Osteoblast (primary cell): ENCODE measurements at places on chromosomes 2 and 18. TPM values are rescaled to one million over a fixed set of nuclear protein-coding genes. Genes with fewer than 3 reads are reported as not detected.
A peak's percentile ranks its signal among the peaks of the same experiment; 100 is the strongest.

DNA sequence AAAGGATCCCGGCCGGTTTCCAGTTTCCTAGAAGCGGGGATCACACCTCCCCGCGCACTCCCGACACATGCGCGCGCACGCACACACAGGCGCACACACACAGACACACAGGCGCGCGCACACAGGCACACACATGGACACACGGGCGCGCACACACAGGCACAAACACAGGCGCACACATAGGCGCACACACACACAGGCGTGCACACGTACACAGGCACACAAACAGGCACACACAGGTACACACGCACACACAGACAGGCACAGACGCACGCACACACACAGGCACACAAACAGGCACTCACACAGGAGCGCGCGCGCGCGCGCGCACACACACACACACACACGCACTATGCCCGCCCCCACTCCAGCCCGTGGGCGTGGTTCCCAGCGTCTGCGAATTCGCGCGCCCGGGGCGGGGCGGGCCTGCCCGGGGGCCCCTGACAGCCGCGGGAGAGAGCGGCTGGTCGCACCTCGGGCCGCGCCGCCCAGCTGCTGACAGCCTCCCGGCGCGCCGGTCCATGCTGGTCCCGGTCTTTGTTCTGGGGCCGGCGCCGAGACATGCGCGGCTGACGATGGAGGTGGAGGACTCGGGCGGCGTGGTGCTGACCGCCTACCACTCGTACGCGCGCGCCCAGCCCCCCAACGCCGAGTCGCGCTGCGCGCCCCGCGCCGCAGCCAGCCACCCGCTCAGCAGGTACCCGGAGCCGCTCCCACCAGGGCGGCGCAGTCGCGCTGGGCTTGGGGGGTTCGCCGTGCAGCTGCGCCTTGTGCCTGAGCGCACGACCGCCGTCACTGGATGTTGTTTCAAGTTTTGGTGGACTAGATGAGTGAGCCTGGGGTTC, at the start of gene ARHGAP28:
Gene ARHGAP28, plus strand, starts transcription at position 470 of the 845 bp plus-strand sequence. Its CDS starts 106 bp downstream, at position 576.
- peak; percentile 92 for DNase-seq

DNA sequence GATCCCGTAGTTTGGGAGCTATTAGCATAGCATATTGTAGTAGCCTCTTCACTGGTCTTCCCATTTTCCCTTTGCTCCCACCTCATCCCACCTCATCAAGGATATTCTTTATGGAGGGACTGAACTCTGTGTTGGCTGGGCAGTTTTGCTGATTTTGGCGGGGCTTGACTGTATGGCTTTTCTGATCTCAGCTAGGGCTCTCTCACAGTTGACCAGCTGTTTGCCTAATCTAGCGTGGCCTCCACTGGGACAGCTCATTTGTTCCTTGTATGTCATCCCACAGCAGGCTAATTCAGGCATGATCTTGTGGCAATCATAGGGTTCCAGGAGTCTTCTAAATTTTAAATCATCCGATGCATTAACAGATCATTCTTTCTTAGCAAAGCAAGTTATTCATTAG, 30.2 kb upstream of the MTX2 start:
- no peak for DNase-seq

DNA sequence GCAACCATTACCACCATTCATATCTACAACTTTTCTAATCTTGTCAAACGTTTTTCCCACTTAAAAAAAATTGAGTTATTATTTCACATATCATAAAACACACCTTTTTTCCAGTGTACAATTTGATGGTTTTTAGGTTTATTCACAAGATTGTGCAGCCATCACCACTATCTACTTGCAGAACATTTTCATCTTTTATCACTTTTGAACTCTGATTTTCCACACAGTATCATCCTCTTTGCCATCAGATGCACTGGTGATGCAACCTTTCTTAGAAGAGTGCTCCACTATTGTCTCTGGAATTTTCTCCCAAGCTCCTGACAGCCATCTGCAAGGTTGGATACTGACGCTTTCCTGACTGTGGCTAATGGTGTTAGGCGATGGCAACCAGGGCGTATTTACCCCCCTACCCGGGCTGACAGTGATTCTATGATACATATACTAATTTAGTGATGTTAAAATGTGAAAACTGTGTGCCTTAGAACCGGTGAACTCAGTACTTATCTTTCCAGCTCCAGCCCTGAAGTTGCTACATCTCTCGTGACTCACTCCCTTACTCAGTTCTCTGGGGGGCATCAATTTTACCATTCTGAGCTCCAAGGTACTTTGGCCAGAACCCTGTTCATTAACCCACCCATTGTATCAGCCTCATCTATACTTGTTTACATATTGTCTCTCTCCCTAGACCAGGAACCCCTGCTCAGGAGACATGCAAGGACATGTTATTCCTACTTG, 105.4 kb upstream of the SPRED2 start:
- DNase-seq, result peak; percentile 77

DNA sequence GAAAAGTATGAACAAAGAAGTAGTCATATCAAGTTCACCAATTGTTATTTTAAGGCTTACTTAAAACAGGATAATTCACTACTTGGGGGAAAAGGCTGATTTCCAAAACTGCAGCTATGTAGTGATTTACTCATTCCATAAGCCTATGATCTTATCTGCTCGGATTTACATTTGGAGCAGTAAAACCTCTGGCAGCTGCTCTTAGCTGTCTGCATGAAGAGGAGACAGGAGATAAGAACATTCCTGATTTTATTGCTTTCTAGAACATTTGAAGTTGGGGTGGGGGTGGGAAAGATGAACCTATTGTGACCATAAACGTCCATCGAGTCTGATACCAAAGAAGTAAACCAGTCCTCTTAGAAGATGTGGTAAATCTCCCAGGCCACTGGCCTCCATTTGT, 120.9 kb downstream of the MMADHC start:
- peak; percentile 38 for DNase-seq

The CYP27C1 gene
- total RNA-seq, result 2.2 and 2.4 TPM in 2 replicates

The GCKR gene
- 1.2 and 1.4 TPM in 2 replicates for total RNA-seq
